ENCODE measurements at places on chromosomes 5 and 9.

DNA sequence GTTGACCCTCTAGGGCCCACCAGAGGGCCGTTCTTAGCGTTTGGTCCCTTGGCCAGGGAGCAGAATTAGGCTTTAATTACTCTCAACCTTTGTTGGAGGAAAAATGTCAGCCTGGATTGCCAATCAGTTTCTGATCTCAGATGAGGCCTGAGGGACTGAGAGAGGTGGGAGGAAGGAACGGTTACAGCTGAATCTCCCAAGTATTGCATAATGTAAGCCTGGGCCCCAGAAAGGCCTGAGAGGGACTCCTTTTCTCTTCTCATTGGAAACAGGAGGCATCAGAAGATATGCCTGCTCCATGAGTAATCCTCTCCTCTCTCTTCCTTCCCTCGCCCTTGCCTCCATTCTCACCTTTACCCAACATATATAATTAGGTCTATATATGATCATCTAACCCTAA is 105.7 kb downstream of the INSYN2B start:
- DNase-seq: no peak

DNA sequence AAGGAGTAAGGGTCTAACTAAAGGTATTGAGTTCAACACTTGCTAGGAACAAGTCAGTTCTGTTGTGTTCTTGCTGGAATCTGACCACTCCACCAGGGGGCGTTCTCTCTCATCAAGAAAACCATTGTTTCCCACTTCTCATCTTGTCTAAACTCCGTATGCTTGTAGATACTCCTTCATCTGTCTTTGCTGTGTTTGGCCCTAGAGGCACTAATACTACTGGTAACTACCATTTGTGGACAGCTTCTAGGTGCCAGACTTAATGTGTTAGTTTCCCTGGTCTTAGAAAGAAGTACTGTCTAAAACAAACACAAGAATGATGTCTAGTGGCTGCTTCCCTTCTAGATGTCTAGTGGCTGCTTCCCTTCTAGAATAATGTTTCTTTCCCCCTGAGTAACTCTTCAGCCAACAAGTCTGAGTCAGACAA is 18.7 kb upstream of the PTPDC1 start:
- DNase-seq: peak; percentile 50

- no peak for DNase-seq
Observed at GRCh38 chr5:159937580-159937979, 21.3 kb downstream of the ADRA1B start.

DNA sequence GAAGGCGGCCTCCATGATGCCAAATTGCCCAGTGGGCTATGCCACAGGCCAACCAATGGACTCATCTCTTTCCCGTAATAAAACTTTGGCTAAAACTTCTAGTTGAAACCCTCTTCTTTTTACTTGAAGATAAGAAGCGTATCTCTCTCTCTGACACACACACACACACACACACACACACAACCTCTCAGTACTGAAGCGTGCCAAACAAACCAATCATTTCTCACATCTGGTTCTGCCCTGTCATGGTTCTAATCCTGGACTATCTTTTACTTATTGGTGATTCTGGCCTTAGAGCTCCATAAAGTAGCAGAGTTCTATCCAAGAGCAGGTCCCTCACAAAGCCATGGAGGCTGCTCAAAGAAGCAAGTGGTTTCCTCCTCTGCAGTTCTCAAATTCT is 64.6 kb downstream of the PTCH1 start:
- DNase-seq: no peak
